ENCODE measurements at places on chromosomes 7 and 10.

GRCh38 chr7:35865287-35865686 is 64.4 kb downstream of the SEPTIN7 start:
- no peak for DNase-seq

GRCh38 chr10:131249955-131250344 is 61.6 kb downstream of the TCERG1L start:
- DNase-seq: no peak

GRCh38 chr7:155355745-155356144 is 58.1 kb downstream of the INSIG1 start:
- no peak for DNase-seq

DNA sequence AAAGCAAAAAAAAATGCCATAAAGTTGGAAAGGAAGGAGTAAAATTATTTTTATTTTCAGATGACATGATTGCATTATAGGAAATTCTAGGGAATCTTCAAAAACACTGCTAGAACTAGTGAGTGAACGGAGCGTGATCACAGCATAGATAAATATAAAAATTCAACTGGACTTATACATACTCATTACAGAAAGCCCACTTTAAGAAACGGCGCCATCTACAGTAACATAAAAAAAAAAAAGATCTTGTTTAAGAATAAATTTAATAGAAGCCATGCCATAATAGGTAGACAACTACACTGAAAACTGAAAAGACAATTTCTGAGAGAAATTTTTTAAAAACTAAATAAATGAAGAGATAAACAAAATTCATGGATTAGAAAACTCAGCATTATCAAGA is 623.1 kb upstream of the MGMT start:
- DNase-seq: no peak

DNA sequence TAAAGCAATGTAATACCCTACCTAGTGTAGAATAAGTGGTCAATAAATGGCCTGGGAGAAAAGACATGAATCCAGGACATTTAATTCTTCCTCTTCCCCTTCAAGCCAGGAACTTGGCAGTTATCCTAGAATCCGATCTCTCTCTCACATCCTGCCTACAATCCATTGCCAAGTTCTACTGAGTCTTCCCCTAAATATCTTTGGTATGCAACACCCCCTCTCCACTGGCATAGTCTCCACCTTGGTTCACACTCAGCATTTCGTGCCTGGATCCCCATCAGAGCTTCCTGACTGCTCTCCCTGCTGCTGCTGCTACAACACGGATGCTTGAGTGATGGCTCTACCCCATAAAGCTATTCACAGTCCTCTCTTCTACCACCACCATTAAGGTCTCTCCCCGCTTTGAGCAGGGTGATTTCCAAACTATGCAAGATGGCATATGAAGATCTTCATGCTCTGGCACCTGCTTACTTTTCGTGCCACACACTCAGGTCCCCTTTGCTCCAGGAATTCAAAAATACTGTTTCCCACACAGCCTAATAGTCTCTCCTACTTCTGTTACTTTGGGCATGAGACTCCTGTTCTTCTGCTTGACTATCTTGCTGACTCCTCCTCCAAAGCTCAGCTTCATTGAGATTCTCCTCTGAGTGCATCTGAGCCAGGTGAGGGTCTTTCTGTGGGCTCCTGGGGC is 4.8 kb downstream of the ANK3 start:
- no peak for DNase-seq

GRCh38 chr7:146176860-146177259 is 60.3 kb downstream of the CNTNAP2 start:
- no peak for DNase-seq

GRCh38 chr10:122461729-122462532 is 578 bp downstream of the HTRA1 start:
- DNase-seq: peak; percentile 78

GRCh38 chr10:76778914-76779795 is 858.5 kb downstream of the KCNMA1 start:
- peak; percentile 50 for DNase-seq

DNA sequence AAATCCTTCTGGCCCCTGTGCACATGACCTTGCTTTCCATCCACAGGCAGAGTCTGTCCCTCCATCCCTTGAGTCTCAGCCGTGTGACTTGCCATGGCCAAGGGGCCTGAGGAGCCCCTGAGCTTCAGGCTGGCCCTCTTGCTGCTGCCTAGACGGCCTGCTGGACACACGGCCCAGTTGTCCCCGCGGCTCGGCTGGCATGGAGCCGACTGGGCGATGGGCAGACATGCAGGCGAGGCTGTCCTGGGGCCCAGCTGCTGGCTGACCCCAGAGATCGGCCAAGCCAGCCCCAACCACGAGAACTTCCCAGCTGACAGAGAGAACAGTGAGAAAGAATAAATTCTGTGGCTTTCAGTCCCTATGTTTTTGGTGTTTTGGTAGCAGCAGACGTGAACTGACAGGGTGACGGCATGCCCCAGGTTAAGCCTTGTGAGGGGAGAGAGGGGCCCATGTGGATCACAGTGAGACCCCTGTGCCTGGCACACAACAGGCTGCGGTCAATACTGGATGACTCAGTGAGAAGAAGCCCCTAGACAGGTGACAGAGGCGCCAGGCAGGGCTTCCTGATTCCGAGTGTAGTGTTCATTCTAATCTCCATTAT is 11.7 kb downstream of the PRKAG2 start:
- no peak for DNase-seq

- no peak for DNase-seq
These were observed 347.8 kb downstream of the ETV1 start for GRCh38 chr7:13641714-13642113.

- DNase-seq: no peak
These were observed 290.4 kb downstream of the PRKG1 start for GRCh38 chr10:51364674-51365073.

- no peak for DNase-seq
These were observed 84.0 kb upstream of the NPY start for GRCh38 chr7:24199978-24200377.

- no peak for DNase-seq
These were observed 305.3 kb upstream of the NFE2L3 start for GRCh38 chr7:25846722-25847121.

- DNase-seq: no peak
These were observed 6.5 kb downstream of the DEPP1 start for GRCh38 chr10:44971935-44972757.

GRCh38 chr7:107446531-107446930 is 23.3 kb upstream of the GPR22 start:
- DNase-seq: no peak

GRCh38 chr7:114070246-114070645 is 151.4 kb upstream of the PPP1R3A start:
- no peak for DNase-seq

DNA sequence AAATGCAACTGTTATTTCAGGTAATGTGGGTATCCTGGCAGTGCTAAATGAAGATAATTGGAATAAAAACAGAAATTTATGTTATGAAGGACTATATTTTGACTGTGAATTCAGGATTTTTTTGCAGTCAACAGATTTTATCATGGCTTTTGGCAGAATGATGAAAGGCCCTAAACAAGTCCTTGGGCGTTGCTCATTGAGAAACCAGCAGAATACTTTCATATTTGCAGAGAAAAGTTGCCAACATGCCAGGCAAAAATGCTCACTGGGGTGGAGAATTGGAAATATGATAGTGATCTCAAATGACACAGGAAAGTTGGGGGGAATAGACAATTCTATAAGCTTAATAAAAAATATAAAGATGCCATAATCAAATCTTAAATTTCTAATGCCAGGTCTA is 121.1 kb downstream of the GPR85 start:
- DNase-seq: no peak

- DNase-seq: no peak
These were observed 455 bp downstream of the CUL2 start for GRCh38 chr10:35089611-35090161.

DNA sequence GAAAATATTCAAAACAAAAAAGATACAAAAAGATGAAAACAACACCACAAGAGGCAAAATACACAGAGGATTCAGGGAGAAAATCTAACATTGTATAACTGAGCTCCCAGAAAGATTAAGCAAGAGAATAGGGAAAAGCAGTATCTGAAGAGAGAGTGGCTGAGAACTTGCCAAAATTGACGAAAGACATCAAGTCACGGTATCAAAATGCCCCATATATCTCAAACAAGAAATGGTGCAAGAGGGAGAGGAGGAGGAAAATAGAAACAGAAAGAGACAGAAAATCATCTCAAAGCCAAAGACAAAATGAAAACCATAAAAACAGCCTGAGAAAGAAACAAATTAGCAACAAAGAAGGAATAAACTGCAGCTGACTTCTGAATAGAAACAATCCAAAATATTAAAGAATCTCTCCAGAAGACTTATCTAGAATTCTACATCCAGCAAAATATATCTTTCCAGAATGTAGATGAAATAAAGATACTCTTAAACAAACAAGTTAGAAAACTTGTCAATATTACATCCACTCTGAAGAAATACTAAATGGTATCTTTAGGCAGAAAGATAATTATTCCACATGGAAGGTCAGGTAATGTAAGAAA is 5.5 kb downstream of the USP6NL start:
- no peak for DNase-seq

DNA sequence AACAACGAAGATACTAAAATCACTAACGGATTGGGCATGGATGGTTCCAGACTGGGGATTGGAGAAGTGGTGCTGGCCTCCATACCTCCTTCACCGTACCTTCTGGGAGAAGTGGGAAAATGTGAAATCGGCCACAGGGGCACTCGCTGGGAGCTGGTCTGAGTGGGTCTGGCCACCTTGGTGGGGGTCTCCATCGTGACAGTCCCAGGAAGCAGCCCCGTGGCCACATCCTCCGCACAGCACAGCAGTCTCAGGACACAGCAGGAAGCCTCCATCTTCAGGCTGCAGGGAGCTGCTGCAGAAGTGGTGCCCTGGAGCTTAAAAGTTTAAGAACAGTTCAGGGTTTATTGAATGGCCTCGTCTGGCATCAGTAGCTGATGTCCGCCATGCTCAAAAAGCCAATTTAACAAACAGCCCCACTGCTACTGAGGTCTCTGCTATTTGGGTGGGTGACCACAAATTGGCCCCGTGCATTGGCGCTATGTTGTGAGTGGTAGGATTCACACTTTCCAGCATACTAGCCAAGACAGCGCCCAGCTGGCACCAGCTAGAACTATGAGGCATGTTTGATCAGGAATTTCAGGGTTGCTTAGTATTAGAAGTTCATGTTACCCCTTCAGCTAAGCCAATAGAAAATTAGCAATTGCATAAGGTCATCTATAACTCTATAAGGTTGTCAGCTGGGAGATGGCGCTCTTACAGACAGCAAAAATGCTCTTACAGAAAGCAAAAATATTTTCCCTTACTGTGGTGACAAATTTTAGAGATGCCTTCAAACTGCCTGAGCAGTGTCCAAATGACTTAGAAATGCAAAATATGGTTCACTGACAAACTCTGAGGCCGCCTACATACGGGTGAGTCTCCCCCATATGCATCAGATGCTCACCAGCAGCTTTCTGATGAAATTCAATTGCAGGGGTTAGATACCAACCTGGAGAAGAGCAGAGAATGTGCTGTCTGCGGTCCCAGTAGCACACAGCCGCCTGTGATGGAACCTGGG is 17.0 kb downstream of the PKD1L1 start:
- DNase-seq: no peak

GRCh38 chr10:75774783-75775490 is 343.5 kb downstream of the LRMDA start:
- DNase-seq: no peak

- no peak for DNase-seq
These were observed 27.3 kb downstream of the HERC4 start for GRCh38 chr10:68047554-68048327.

DNA sequence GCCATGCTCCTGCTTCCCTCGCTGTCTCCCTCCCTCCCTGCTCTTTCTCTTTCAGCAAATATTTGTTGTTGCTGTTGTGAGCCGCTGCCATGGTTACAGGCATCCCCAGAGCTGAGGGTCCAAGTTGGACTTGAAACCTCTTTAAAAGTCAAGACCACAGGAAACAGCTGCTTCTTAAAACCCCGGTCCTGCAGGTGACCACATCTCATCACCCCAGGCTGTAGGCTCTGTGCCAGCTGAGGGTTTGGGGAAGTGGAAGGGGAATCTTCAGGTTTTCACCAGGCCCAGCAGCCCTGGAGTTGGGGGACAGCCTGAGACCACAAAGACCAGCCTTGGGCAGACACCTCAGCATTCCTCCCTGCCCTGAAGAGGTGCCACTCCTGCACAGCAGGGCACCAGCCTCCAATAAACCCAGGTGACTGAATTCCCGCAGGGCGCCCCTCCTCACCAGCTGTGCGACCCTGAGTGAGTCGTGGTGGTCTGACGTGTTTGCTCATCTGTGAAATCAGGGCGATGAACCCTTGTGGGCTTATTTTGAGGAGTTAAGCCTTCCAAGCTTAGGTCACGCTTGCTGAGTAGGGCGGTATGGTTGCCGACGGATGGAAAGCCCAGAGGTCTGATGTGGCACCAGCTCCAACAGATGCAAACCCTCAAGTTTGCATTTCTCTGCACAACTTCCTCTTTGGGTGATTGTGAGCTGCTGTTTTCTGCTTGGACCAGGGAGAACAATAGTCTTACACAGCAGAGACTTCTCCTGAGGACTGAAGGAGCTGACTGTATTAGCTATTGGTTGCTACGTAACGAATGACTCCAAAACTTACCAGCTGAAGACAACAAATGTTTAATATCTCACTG is 24.8 kb downstream of the NPTX2 start:
- no peak for DNase-seq

- no peak for DNase-seq
These were observed 150.3 kb upstream of the FAM20C start for GRCh38 chr7:41917-42565.

DNA sequence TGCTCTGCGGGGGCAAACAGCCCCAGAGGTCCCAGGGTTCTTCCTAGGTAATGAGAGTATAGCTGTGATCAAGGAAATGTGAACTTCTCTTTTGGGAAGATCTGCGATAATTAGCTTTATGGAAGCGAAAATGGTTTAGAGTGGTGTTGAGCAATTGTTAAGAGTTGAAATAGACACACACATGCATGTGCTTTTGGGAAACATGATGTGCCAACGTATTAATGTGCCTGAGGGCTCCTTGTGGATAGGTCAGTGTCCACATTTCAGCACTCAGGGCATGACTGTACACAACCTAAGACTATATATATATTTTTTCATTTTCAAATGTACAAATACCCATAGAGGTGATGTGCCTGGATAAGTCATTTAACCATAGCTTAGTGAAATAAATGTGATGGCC is 67.0 kb downstream of the GSDME start:
- no peak for DNase-seq

DNA sequence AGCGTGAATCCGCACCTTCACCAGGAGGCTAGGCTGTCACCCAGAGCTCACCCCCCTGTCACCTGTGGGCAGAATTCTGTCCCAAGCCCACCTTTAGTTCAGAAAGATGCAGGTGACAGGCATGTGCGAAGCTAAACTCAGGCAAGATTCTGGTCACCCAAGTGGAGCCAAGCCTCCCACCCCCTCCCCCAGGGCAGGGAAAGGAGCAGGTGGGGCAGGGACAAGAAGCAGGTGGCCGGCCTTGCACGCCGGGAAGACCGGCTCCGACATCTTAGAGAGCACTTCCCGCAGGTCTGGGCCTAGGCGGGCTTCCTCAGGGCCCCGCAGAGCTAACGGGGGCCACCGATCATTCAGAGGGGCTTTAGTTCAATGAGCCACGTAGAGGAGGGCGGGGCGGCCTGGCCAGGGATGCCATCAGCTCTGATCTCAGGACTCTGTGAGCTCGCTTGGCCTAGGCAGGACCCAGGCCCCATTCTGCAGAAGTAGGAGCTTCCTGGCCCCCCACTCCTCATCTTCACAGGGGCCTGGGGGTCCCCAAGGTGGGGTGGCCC is 19.9 kb downstream of the UNCX start:
- no peak for DNase-seq

- no peak for DNase-seq
These were observed 166.4 kb downstream of the PPP1R17 start for GRCh38 chr7:31853380-31853779.

- DNase-seq: no peak
These were observed 11.3 kb upstream of the PHYH start for GRCh38 chr10:13311177-13311575.

- DNase-seq: no peak
These were observed 66.5 kb upstream of the PRKG1 start for GRCh38 chr10:51007781-51008180.

All from H1 (cell line).